LoVo (cell line): ENCODE measurements at places on chromosomes 7 and 10.

- no peak for DNase-seq
Observed at GRCh38 chr10:35140727-35141126, 14.1 kb downstream of the CREM start.

DNA sequence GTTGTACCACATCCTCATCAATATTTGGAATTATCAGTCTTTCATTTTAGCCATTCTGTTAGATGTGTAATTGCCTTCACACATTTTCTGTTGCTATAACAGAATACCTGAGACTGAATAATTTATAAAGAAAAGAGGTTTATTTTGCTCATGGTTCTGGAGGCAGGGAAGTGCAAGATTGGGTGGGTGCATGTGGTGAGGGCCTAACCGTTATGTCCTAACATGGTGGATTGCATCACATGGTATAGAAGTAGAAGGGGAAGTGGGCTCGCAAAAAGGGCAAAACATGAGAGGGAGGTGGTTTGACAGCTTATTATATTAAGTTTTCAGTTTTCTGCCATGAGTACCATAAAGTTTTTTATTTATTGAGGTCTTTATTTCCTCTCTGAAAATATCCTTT lies 452.0 kb downstream of the ARL4A start:
- DNase-seq = no peak

- no peak for DNase-seq
Observed at GRCh38 chr7:2631946-2632732, at the start of gene TTYH3. TTYH3 (plus strand) TSS chr7:2631986; CDS start chr7:2632156, 170 bp downstream.

GRCh38 chr10:93462881-93463280 lies 19.3 kb downstream of the MYOF start:
- no peak for DNase-seq

GRCh38 chr7:1367501-1368183 lies 91.6 kb downstream of the MICALL2 start:
- DNase-seq = no peak

- DNase-seq = no peak
Observed at GRCh38 chr10:104090611-104091010, 4.9 kb upstream of the COL17A1 start.

- no peak for DNase-seq
Observed at GRCh38 chr10:77175631-77176222, 461.9 kb downstream of the KCNMA1 start.

DNA sequence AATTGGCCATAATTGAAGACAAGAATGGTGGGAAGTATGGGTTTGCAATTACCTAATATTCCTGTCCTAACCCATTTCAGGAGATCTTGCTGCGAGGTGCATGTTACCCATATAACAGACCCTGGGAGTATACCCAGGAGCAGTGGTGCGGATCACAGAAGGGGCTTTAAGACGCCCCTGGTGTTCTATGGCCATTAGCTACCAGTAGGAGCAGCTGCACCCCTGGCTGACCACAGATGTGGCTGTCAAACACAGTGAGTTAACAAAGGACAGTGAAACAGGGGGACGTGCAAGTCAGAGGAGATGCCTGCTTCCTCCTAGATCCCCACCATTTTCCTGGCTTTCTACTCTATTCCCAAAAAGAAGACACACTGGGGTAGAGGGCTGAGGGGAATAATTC lies 25.2 kb downstream of the AOC1 start:
- DNase-seq = no peak

- no peak for DNase-seq
Observed at GRCh38 chr7:40058026-40058425, 76.4 kb downstream of the MPLKIP start.

DNA sequence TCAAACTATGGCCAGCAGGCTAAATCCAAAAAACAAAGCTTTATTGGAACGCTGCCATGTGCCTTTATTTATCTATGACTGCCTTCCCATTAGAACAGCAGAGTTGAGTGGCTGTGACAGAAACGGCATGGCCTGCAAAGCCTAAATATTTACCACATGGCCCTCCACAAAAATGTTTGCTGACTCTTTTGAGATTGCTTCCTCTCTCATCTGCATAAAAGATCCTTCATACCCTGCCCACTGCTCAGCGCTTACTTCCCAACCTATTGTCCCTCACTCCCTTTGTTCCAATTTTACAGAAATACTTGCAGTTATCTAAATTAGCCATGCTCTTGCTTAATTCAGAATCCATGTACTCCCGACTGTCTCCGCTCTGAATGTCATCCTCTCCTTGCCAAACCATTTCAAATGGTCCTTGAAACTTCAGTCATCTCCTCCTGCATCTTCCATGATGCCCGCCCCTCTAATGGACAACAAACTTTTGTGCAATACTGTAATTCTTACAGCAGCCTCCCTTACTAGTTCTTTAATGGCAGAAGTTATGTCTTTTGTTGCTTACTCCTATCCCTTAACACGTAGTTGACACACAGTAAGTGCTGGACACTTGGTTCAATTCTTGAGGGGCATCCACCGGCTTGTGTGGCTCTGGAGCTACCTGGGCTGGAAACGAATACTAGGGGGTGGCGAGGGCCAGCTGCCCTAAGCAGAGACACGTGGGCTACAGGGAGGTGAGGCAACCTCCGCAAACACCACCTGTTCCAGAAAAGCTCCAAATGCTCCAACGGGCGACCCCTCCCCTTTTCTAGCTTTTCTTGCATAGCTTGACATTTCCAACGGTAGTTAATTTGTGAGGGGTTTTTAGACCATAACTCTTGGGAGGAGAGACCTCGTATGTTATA lies 832 bp downstream of the XRCC2 start:
- peak; percentile 29 for DNase-seq

DNA sequence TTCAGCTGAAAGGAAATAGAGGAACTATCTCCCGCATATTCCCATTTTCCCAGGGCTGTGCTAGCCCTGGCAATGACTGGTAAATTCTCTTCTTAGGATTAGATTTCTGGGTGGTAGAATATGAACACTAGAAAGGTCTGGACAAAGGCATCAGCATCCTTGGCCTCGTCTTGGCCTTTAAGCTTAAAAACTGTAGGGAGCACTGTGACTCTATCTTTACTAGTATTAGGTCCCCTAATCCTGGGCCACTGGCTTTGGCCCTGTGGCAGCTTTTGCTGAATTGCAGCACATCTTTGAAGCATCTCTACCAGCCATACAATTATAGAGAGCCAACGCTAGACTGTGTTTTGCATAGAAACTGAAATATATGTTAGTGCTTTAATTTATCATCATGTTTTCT lies 41.5 kb upstream of the EBLN1 start:
- no peak for DNase-seq

DNA sequence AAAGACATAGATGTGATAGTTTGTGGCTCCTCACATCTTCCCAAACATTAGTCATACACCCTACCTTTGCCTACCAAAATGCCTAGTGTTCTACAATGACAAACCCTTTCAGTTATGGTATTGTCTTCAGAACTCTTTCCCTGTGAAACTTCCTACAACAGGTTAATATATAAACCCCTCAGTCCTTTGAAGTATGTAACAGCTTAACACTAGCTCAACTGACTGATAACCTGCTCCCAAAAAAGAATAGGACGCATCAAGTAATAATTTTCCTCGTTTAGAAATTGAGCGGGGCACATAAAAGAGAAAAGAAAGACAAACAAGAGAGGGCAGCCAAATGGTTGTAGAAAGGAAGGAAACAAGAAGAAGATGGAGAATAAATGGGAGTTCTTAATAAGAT lies 49.9 kb upstream of the RNF148 start:
- no peak for DNase-seq

DNA sequence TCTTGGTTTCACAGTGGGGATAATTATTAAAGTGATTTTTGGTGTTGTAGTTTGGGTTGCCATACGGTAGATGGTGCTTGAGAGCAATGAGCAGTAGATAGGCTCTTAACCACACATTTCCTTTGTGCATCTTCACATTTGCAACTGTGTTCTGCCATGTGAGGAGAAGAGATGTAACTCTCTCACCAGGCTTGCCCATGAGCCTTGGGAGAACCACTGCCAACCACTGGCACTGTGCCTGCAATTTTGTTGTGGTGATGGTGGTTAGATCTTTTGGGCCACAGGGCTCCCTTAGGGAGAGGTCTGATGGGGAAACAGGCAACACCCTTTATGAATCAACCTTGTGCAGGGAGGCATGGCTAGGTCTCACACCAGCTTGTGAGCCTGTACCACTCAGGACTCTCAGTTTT lies 204.3 kb downstream of the CCDC7 start:
- DNase-seq = no peak

- no peak for DNase-seq
Observed at GRCh38 chr10:115604627-115605026, 511.5 kb downstream of the ATRNL1 start.

DNA sequence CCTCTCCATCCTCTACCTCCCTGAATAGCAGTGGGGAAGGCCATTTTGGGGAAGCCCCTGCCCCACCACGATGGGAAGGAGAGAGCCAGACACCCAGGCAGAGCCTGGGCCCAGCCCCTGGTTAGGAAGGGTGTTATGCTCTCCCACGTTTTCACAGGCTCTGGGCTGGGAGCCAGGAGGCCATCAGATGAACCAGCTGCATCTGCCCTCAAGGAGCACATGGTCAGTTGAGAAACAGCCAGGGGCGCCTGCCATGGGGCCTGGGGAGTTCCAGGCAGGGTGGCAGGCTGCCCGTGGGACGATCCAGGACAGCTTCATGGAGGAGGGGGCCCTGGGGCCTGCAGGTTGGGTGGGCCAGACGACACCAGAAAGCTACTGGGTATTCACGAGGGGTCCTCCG lies 47.5 kb downstream of the CAMK2B start:
- DNase-seq = no peak

DNA sequence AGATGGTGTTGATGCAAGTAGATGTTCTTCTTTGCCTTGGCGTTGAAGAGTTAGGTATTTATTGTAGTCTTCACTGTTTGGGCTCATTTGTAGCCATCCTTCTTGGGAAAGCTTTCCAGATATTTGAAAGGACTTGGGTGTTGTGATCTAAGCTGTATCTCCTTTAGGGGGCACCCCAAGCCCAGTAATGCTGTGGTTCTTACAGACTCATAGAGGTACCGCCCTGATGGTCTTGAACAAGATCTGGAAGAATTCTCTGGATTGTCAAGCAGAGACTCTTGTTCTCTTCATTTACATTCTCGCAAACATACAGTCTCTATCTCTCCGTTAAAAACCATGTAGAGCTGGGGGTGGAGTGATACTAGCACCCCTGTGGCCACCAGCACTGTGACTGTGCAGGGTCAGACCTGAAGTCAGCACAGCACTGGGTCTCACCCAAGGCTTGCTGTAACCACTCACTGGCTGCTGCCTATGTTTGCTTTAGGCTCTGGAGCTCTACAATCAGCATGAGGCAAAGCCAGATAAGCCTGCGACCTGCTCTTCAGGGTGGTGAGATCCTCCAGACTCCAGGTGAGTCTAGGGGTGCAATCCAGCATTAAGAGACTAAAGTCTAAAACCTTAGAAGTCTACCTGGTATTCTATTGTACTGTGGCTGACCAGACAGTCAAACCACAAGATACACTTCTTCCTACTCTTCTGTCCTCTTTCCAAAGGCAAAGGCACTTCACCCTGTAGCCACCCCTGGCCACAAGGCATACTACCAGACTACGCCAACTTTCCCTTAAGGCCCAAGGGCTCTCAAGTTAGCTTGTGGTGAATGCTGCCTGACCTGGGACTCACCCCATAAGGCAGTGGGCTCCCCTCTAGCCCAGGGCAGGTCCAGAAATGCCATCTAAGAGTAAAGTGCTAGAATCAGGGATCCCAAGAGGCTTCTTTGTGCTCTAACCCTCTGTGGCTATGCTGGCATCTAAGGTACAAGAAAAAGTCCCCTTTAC lies 209.7 kb upstream of the TMEM196 start:
- DNase-seq = no peak

GRCh38 chr10:106450966-106451365 lies 713.5 kb downstream of the SORCS1 start:
- no peak for DNase-seq

DNA sequence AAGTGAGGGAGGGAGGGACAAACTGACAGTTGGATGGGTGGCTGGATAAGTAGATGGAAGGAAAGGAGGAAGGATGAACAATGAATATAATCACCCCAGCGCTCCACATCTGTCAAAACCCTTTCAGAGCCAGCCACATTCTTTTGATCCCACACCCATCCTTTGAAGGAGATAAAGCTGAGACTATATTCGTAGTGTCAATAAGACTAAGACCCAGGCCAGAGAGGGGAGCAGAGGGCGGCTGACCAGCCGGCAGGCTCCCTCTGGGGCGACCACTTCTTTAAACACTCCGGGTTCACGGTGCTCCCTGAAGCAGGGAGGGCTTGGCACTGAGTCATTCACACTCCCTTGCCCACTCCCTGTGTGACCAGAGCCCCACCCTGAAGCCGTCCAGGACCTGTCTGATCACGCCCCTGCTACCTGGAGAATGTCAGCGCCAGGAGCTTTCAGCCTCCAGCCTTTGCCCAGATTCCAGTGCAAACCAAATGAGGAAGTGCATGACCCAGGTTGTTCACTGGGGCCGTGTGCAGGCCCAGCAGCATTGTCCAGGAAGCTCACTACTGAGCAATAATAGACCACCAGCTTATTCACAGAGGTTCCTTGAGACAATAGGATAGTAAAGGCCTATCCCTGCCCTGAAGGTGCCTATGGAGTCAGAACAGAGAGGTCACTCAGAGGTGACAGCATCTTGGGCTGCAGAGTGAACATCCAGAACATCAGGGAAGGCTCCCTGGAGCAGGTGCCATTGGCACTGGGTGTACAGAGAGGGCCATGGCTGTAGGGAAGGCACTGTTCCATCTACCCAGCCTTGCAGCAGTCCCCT lies 34.4 kb downstream of the UNC5B start:
- peak; percentile 95 for DNase-seq

DNA sequence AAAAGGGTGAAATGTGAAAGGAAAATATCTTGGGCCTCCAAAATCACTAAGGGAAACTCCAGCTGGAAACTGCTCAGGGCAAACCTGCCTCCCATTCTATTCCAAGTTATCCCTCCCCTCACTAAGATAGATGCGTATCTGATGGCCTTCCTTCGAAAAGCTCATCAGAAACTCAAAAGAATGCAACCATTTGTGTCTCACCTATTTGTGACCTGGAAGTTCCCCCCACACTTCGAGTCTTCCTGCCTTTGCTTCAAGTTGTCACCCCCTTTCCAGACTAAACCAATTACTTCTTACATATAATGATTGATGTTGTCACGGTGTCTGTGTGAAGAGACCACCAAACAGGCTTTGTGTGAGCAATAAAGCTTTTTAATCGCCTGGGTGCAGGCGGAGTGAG lies 69.3 kb downstream of the ST8SIA6 start:
- no peak for DNase-seq

DNA sequence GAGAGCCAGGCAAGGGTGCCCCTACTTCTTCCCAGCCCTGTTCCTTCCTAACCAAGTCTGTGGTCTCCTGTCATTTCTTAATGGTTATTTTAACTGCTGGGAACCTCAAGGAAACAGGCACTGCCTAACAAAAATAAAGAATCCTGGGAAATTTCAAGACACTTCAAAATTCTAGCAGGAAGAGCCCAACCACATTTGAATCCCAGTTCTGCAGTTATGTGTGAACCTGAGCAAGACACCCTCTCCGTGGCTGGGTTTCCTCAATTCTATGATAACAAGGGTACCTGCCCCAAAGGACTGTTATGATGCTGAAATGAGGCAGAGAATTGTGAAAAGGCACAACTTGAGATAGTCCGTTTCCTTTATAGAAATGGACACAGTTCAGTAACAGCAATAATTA lies 36.2 kb upstream of the DUSP5 start:
- DNase-seq = no peak

- DNase-seq = no peak
Observed at GRCh38 chr7:106597751-106598546, 63.0 kb downstream of the CCDC71L start.

- no peak for DNase-seq
Observed at GRCh38 chr10:29621161-29621560, 13.6 kb downstream of the SVIL start.
